GM10248 (cell line): ENCODE measurements at places on chromosomes 3 and 15.
A peak's percentile ranks its signal among the peaks of the same experiment; 100 is the strongest.

GRCh38 chr3:114338651-114339357 lies 45.0 kb downstream of the TIGIT start:
- no peak for DNase-seq

GRCh38 chr15:41417418-41418195 lies 712 bp downstream of the RTF1 start:
- peak; percentile 59 for DNase-seq

- no peak for DNase-seq
Observed at GRCh38 chr15:38549222-38549621, 15.4 kb downstream of the RASGRP1 start.

DNA sequence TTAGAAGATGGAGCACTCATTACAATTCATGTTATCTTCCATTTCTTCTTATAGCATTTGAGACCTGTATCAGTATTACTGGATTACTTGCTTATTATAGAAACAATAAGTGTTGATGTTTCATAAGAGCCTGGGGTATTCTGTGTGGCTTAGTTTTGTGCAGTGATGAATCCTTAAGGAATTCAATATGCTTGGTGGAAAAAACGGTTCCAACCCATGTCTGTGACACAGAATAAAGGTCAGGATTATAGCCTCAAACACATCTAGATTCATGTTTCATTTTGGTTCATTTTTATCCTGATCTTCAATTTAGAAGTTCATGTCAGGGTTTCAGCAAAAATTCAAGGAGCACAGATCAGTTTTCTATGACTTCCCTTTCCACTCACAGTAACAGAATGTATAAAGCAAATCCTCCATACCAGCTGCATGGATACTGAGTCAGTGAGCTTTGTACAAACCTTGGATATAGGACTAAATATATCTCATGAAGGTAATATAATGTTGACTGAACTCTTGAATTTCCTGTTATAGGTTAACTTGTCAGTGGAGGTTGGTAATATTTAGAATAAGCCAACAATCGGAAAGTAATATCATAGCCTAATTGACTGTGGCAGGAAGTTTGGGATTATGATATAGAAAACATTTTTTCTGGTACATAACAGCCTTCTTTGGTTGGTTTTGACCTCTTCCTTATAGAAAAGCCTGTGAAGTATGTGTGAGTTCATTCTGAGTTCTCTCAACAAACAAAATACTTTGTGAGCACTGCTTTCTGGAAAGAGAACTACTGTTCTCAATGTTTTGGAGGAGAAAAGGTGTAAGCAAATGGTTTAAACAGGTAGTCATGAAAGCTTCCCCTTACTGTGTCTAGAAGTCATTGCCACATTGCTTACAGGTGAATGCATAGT lies 218.2 kb upstream of the TPM1 start:
- no peak for DNase-seq

GRCh38 chr3:42067326-42067725 lies 23.8 kb upstream of the TRAK1 start:
- DNase-seq: peak; percentile 78

DNA sequence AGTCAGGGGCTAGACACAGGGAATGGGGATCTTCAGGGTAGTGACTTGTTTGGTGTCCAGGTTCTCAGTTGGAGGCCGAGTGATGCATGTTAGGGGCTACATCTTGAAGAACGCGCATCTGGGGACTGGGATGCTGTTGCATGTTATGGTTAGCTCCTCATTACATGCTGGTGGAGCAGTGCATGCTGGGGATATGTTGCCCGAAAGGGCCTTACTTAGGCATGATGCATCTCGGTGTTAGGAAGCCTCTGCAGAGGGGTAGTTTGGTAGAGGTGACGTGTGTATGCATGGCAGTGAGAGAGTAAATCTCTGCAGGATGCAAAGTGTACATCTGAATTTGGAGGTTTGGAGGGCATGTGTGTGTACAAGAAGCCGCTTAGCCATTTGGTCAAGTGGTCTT lies 2.4 kb downstream of the EIF4G1 start:
- no peak for DNase-seq
